ENCODE measurements at places on chromosomes 4 and X.
A peak's percentile ranks its signal among the peaks of the same experiment; 100 is the strongest.

DNA sequence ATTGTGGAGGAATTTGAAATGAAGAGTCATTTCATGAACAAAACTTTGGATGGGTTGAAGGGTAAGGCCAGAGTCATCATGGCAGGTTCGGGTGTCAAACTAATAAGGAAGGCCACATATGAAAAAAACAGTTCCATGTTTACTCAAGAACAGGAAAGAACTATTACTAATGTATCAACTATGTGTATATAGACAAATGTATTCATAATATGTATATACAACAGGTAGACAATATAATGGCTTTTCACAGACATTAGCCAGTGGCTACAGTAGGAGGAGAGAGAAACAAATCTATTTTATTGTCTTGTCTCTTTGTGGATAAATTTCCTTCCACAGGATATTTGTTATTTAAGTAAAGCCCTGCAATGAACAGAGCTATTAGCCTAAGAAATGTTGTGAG, 101.1 kb downstream of the CBLL2 start:
- DNase-seq, result no peak

DNA sequence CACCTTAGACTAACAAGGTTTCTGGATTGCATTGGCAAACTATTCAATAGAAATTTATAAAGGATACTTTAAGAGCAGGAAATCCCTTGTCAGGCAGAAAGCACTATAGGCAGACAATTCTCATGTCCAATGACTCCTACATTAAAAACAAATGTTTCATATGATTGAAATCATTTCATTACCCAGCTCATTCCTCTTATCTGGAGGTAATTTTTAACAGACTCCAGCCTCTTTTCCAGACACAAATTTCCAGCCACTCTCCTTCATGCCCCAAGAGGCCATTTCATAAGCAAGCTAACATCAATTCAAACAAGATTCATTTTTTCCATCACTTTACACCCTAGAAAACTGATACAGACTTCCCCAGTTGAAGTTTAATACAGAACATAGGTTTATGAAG, 495.1 kb upstream of the FRG1 start:
- DNase-seq, result no peak

GRCh38 chr4:109154424-109154823, 148.0 kb downstream of the COL25A1 start:
- no peak for DNase-seq

- no peak for DNase-seq
Observed at GRCh38 chrX:133880032-133880443, 105.4 kb downstream of the GPC3 start.

DNA sequence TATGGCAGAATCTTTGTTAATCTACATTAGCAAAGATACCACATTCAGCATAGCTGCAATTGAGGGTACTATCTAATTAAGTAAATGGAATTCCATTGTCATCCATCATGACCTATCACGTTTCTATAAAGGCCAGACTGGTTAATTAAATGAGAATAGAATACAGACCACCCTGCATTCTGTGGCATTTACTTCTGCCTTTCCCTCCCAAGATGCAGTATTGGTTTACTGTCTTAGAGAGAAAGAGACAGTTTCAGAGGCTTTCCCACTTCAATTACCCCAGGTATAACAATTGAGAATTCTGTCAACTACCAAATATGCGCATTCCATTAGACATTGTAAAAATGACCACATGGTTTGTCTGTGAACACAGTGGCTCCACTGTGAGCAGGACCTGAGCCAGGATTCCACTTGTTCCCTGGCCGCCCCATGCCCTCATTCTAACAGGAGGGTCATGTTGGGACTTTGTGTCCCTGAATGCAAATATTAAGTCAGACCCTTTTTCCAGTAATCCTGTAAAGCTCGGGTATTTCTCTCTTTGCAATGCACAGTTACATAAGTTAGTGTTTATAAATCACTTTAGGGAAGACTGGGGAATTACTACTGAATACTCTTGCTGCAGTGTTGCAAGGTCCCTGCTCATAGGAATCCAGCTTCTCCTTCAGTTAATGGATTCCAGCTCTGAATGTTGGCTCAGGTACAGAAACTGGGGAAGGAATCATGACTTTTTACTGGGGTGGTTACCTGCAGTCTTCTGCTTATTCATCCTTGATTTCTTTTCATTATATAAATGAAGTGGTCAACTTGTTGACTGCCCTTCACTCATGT, 261.0 kb downstream of the PDGFC start:
- no peak for DNase-seq

GRCh38 chrX:110698696-110699095, 96.9 kb downstream of the CHRDL1 start:
- no peak for DNase-seq

- no peak for DNase-seq
Observed at GRCh38 chrX:124679199-124679598, 332.8 kb downstream of the SH2D1A start.

GRCh38 chr4:78691971-78692821, 84.0 kb upstream of the BMP2K start:
- DNase-seq, result peak; percentile 43

- no peak for DNase-seq
Observed at GRCh38 chr4:7760706-7761105, 179.0 kb downstream of the AFAP1 start.

Measured in testis (tissue), 5 donors.